ENCODE measurements at places on chromosomes 3 and 15.

GRCh38 chr3:156787926-156788663, 38.1 kb upstream of the LEKR1 start:
- peak; percentile 85 for DNase-seq

- DNase-seq: no peak
Observed at GRCh38 chr3:190597291-190597690, 83.4 kb downstream of the IL1RAP start.

GRCh38 chr15:77163781-77164384, 93.0 kb upstream of the TSPAN3 start:
- DNase-seq: no peak

- DNase-seq: no peak
Observed at GRCh38 chr3:183244981-183245476, 8.0 kb upstream of the B3GNT5 start.

GRCh38 chr15:70215951-70216350, 118.2 kb upstream of the TLE3 start:
- no peak for DNase-seq

GRCh38 chr3:48591886-48592518, 3.1 kb downstream of the COL7A1 start:
- no peak for DNase-seq

DNA sequence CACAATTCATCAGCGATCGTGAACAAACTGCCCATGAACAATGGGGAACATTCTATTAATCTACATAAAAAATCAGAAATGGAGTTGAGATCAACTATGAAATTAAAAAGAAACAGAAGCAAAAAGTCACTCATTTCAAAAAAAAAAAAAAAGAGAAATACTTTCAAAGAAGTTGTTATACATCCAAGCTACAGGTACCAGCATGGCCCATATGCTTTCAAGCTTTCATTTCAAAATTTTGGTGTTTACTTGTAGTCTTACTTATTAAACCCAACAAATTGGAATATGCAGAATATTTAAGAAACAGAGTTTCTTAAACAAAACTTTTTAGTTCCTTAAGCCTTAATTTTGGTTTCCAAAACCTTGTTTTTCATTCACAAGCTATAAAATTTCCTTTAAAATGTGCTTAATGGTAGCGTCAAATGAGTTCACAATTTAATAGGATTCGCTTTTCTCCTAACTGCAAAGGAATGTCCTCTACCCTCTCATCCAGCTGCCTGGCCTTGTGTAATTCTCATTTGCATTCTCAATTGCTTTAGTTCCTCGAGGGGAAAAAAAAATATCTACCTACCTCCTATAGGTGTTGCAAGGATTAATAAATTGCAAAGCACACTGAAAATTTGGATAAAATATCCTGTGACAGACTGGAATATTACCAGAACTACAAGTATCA, 565.2 kb downstream of the ROBO1 start:
- no peak for DNase-seq

DNA sequence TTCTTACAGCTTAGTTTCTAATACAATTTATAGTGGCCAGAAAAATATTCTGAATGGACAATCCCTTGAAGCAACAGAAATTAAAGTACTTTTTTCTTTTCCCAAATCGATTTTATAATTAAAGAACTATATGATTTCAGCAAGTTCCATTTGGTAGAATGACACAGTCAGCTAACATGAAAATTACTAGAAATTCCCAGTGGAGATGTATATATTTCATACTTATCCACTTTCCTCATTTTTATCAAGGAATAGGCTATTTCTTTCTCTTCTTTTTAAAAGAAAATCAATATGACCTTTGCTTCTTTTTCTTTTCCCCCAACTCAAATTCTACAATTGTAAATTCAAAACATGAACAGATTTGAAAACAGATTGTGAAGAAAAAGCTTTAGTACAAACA, 6.4 kb upstream of the CTNNB1 start:
- DNase-seq: no peak

DNA sequence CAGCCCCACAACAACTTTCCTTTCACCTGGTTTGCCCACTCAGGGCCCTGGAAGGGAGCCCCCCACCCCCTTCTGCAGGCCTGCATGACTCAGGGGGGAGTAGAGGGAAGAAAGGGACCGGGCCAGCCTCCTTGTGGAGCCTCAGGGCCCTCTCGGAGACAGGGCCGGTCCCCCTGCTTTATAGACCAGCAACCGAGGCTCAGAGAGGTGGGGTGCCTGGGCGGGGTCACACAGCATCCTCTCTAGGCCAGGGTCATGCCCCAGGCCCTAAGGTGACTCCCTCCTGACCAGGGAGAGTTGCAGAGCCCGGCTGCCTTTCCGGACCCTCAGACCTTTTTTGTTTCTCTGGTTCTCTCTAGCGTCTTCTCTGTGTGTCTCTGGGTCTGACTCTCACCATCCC, 211.3 kb downstream of the TBC1D2B start:
- no peak for DNase-seq

DNA sequence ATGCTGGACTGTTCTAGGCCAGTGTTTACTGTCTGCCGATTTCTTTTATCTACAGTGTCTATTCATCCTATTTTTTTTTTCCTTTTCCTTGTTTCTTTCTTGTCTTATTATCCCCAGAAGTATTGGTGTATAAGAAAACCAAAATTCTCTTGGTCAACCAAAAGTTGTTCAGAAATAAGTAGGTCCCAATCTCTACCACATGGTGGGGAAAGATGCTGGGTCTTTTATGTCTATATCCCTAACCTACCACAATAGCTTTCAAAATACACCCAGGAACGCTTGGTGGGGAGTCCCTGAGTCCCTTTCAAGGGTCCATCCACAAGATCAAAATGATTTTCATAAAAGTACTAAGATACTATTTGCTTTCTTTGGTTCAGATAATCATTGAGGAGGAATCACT, 225.6 kb downstream of the CLSTN2 start:
- DNase-seq: peak; percentile 6

DNA sequence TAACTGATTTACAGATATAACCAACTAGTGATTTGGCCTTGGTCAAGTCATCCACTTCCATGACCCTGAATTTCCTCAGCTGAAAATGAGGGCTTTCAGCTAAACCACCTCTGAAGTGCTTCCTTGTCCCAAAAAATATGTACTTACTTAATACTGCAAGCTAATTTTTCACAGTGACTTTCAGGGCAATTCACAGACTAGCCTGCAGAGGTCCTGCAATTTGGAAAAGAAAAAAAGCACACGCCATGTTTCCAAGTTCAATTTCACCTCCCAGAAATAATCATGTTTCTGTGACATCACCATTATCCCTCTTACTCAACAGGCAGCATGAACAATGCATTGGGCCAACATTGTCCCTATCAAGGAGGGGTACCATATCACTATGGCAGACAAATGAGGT, 218.2 kb downstream of the SHOX2 start:
- no peak for DNase-seq

GRCh38 chr15:59140422-59141226, 35.7 kb downstream of the CCNB2 start:
- no peak for DNase-seq

GRCh38 chr15:70490148-70490837, 273.1 kb downstream of the UACA start:
- no peak for DNase-seq

DNA sequence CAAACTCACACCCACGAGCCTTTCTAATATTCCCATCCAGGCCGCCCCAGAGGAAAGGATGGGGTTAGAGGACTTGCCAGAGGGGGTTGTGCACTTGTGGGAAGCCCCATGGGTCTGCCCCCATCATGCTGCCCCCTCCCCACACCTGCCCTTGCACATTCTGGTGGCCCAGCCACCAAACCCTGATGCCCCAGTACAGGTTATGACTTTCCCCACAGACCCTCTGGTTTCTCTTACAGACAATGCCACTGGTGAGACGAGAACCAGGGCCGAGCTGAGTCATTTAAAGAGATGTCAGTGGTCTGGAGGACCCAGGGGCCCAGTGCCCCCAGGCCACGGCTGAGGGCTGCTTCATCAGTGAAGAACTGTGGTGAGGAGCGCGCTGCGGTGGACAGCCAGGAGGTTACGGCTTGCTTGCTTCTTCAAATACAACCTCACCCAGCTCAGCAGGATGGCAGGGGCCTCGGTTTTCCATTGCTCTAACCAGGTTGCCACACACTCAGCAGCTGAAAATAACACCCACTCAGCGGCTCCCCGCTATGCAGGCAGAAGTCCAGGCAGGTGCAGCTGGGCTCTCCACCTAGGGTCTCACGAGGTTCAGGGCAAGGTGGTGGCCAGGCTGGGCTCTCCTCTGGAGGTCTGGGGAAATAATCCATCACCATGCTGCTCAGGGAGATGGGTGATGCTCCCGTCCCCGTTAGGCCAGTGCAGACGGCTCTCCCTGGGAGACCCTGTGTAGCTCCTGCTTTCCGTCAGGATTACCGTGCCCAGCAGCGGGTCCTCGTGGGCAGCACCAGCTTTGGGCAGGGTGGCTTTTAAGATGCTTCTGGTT, 13.8 kb upstream of the SNRPA1 start:
- DNase-seq: no peak

DNA sequence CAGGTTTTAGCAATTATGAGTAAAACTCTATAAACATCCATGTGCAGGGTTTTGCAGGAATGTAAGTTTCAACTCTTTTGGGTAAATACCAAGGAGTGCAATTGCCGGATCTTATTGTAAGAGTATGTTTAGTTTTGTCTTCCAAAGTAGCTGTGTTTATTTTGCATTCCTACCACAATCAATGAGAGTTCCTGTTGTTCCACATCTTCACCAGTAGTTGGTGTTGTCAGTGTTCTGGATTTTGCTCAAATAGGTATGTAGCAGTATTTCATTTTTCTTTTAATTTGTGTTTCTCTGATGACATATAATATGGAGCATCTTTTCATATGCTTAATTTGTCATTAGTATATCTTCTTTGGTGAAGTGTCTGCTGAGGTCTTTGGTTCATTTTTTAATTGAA, 185.1 kb upstream of the GALNT15 start:
- no peak for DNase-seq

DNA sequence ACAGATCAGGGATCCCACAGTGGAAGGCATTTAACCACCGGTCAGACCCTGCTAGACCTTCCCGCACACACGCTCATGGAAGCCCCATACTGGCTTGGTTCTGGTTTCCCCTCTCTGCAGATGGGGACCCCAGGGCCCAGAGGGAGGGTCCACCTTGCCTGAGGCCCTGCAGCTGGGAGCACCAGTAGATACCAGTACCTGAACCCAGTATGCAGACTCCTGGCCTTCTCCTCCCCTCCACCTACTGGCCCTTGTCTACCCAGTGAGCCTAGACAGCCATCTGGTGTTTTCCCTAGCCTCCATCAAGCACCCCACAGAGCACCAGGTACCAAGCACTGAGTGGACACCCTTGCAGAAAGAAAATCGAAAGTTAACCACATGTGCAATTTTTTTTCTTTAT, 65.1 kb downstream of the MEGF11 start:
- no peak for DNase-seq

- DNase-seq: no peak
Observed at GRCh38 chr3:36305929-36306520, 74.3 kb upstream of the STAC start.

DNA sequence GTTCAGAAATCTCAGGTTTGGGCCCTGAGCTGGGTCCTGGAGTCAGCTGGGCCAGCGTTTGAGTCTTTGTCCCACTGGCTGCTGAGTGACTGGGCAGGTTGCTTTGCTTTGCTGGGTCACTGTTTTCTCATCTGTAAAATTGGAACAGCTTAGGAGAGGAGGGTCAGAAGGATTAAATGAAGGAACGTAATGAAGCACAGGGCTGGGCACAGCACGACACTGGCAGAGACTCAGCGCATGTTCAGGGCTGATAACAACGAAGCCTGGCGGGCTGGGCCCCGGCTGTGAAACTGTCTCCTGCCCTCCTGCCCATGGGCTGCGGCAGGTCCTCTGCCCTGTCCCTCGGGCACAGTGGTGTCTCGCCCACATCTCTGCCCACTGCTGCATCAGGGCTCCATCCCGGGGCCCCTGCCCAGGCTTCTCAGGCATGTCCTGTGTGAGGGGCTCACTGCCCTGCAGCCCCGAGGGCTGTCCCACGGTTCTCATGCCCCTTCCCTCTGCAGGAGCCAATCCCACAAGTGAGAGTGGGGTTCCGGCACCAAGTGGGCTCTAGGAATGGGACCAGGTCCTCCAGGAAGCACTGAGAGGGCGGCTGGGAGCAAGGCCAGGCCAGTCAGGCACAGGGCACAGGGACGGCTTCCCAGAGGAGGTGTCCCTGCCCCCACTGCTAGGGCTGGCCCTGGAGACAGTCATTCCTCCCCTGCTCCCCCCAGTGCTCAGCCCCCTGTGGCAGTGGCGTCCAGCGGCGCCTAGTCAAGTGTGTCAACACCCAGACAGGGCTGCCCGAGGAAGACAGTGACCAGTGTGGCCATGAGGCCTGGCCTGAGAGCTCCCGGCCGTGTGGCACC, 88.0 kb downstream of the TBC1D2B start:
- no peak for DNase-seq

DNA sequence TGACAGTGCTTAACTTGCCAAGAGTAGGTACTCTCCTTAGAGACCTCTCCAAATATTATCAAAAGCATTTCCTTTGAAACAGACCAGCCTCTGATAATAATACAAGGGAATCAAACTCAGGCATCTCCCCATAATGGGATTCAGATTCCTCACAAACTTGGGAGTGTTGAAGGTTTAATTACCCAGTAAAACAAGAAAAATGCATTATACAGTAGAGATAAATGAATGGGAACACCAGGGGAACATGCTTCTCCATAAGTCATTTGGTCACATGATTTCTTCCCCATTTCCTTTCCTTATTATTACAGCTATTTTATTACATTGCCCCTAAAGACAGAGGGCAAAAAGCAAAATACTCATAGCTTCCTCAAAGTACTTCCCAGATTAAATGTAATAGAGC, 325.0 kb upstream of the CDIN1 start:
- DNase-seq: no peak

DNA sequence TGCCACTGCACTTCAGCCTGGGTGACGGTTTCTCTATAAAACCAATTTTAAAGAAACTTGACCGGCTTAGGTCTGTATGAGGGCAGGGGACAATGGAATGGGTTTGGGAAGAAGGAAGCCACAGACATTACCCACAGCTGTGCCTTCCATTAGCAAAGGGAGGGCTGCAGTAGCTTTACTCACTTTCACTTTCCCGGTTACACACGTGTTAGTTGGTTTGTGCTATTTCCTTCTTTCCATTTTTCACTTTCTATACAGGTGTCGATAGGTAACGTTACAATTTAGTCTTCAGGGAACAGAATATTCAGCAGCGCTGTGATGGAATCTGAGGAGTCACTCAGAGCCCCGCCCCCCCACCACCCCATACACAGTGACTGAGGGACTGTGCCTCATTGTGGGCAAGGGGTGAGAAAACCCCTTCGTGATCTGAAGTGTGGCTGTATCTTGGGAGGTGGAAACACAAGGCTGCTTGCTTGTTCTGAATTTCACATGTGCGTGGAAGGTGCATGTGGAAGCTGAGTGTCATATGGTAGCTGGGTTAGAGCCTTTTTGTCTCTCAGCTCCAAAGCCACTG, 44.8 kb upstream of the RPL32 start:
- DNase-seq: no peak

- no peak for DNase-seq
Observed at GRCh38 chr3:197881970-197882338, 68.0 kb upstream of the RPL35A start.

Measured in fibroblast of skin of left biceps (primary cell).